Activated CD8-positive, alpha-beta memory T cell treated with anti-CD3 and anti-CD28 coated beads, Interleukin-2, amount 50 U/mL, for 4 hours (primary cell): ENCODE measurements at places on chromosomes 1 and 21.
A peak's percentile ranks its signal among the peaks of the same experiment; 100 is the strongest.

DNA sequence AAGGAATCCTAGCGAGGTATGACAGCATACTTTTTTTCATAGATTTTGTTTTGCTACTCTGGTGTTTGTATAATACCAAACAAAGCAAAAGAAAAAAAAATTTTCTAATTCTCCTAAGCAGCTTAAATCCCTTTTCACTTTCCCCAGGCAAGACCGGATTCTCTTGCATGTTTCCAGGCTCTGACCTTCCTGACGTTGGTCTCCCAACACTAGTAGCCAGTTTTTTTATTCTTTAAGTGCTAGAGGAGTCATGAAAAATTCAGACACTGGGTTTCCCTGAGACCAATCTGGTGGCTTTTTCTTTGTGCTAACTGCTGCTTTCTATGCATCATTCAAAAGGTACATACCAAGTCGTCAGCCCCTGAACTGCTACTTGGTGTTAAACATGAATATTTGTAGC is 111.4 kb downstream of the ZNF326 start:
- DNase-seq: no peak

DNA sequence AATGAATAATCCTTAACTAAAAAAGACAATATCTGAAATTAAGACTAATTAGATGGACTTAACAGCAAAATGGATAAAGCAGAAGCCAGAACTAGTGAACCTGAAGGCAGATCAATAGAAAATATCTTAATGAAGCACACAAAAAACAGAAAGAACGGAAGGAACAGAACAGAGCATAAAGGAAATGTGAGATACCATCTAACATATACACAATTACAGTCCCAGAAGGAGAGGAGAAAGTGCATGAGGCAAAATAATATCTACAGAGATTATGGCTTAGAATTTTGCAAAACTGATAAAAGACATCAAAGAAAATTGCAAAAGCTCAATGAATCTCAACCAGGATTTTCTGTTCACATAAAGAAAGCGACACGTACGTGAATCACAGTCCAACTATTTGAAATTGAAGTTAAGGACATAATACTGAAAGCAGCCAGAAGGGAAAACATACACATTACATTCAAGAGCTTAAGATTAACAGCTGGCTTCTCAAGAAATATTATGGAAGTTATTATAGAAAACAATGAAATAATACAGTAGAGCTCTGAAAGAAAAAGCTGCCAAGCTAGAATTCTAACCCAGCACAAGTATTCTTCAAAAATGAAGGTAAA is 182.0 kb downstream of the CDC42BPA start:
- no peak for DNase-seq

- no peak for DNase-seq
Measured at GRCh38 chr1:55322842-55323241, 107.7 kb upstream of the USP24 start.

GRCh38 chr1:14728516-14728915 is 130.0 kb downstream of the KAZN start:
- DNase-seq: no peak

DNA sequence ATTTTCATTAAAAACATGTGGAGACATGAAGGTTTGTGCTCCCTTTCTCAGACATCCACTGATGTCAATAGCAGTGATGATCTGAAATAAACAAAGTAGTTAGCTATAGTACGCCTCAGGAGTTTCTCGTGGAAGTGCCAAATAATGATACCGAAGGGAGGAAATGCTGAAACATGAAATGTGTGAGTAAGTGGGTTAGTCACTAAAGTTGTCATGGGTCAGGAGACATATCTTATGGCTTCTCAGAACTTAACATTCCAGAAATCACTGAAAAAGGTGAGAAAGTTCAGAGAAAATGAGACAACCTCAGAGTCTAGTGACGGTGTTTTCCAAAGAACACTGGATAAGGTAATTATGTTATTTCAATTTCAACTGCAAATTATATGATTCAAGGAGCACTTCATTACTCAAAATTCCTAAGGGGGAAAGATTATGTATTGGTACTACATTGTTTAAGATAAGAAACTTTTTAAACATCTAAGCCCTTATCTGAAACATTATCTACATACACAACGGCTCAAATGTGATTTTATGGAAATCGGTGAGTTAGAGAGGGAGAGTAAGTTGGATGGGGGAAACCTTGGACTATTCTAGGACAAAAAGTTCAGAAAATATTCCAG is 20.6 kb downstream of the NIBAN1 start:
- DNase-seq: no peak

DNA sequence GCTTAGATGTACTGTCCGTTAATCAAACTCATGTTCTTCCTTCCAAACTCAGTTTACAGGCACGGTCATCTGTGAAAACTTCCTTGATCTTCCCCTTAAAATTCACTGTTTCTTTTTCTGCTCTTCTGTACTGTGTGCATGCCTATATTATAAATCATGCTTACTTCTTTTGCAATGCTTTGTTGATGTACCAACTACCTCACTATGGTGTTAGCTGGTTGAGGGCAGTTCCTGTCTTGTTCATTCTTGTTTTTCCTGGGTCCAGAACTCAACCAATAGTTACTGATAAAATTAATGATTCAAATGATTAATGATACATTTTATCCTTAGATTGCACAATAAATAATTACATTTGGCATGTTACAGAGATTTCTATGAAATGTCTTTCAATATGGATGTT is 163.8 kb downstream of the CHRM3 start:
- DNase-seq: no peak

- no peak for DNase-seq
Measured at GRCh38 chr1:119227456-119227855, 87.0 kb upstream of the WARS2 start.

GRCh38 chr1:228152918-228153258 is 3.2 kb downstream of the GJC2 start:
- peak; percentile 12 for DNase-seq

DNA sequence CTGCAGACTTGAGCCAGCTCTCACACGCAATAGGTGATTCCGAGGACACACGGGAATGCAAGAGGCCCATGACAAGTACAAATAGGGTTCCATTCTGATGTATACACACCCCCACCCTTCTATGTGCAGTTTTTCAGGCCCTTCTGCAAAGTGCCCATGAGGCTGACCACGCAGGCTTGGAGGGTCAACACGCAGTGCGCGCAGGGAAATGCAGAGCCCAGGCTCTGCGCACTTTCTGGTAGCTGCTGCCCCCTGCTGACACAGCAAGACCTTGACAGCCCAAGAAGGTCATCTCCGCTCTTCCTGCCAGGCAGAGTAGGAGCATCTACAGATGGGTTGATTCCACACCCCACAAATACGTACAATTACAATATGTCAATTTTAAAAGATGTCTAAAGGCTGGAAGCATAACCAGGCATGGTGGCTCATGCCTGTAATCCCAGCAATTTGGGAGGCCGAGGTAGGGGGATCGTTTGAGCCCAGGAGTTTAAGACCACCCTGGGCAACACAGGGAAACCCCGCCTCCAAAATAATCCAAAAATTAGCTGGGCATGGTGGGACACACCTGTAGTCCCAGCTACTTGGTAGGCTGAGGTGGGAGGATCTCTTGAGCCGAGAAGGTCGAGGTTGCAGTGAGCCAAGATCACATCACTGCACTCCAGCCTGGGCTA is 18.5 kb downstream of the SH3BP5L start:
- DNase-seq: peak; percentile 49

DNA sequence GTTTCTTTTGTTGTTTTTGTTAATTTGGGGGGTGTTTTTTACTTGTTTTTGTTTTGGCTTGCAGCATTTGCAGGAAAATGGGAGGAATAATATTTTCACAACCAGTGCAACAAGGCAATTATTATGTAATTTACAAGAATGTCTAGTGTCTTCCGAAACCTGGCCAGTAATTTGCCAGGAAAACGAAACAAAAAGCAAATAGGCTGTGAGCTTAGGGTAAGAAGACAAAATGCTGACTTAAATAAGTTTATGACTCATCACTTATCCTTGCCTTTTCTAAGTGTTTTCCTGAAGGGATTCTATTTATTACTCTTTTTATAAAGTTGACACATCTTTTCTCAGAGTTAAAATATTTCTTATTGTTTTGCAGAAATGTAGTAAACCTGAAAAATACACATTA is 49.8 kb downstream of the KCNT2 start:
- no peak for DNase-seq

- no peak for DNase-seq
Measured at GRCh38 chr1:7325254-7325653, 445.8 kb upstream of the VAMP3 start.

- DNase-seq: no peak
Measured at GRCh38 chr1:52239708-52240001, 97.8 kb downstream of the ZFYVE9 start.

GRCh38 chr1:30664103-30664755 is 59.2 kb downstream of the MATN1 start:
- no peak for DNase-seq

GRCh38 chr21:16070207-16070651 is 340.4 kb downstream of the USP25 start:
- no peak for DNase-seq

GRCh38 chr1:15305468-15305770 is 58.4 kb downstream of the FHAD1 start:
- no peak for DNase-seq

DNA sequence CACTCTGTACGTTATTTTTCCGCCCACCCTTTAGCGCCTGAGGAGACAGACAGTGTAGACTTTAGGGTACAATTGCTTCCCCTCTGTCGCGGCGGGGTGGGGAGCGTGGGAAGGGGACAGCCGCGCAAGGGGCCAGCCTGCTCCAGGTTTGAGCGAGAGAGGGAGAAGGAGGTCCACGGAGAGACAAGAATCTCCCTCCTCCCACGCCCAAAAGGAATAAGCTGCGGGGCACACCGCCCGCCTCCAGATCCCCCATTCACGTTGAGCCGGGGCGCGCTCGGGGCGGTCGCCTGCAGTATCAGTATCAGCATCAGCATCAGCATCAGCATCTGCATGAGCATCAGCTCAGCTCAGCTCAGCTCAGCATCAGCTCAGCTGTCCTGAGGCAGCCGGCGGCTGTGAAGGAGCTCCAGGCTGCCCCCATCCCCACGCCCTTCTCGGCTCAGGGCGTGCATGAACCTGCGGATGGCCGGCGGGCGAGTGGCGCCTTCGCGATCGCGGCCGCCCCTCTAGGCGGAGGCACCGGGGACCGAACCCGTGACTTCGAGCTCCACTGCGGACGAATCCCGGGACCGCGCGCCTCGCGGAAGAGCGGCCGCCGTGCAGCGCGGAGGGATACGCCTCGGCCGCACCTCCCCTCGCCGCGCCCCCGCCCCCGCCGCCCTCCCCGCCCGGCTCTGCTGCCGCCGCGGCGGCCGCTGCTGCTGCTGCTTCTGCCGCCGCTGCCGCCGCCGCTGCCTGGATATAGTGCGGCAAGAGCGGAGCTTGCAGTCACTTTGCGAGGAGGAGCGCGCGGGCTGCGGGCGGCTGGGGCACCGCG is at the start of gene NCAM2:
Gene NCAM2, plus strand, starts transcription at position 774 of the 820 bp plus-strand sequence.
- DNase-seq: peak; percentile 62

DNA sequence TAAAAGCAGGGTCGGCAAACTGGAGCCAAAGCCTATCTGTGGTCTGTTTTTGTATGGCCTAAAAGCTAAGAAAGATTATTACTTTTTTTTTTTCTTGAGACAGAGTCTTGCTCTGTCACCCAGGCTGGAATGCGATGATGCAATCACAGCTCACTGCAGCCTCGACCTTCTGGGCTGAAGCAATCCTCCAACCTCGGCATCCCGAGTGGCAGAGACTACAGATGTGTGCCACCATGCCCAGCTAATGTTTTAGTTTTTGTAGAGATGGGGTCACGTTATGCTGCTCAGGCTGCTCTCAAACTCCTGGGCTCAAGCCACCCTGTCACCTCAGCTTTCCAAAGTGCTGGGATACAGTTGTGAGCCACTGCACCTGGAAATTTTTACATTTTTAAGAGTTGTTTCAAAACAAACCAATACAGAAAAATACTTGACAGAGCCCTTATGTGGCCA is 6.5 kb upstream of the GLRX2 start:
- no peak for DNase-seq

GRCh38 chr1:42753070-42753469 is 13.0 kb upstream of the CLDN19 start:
- no peak for DNase-seq

DNA sequence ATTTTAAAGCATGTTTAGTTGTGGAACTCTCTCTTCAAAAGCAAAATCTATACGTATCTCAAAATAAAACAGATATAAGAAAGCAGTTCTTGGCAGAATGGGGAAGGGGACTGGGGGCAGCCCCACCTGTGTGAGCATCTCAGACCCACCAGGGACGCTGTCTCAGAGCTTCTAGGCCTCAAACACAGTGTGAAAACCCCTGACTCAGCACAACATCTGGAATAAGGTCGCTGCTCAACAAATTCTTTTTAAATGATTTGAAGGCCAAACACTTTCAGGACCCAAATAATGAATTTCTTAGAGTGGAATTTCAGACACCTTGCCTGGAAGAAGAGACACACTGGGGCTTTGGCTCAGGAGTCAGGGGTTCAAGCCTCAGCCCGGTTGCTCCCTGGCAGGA is 27.1 kb upstream of the GRHL3 start:
- DNase-seq: no peak

DNA sequence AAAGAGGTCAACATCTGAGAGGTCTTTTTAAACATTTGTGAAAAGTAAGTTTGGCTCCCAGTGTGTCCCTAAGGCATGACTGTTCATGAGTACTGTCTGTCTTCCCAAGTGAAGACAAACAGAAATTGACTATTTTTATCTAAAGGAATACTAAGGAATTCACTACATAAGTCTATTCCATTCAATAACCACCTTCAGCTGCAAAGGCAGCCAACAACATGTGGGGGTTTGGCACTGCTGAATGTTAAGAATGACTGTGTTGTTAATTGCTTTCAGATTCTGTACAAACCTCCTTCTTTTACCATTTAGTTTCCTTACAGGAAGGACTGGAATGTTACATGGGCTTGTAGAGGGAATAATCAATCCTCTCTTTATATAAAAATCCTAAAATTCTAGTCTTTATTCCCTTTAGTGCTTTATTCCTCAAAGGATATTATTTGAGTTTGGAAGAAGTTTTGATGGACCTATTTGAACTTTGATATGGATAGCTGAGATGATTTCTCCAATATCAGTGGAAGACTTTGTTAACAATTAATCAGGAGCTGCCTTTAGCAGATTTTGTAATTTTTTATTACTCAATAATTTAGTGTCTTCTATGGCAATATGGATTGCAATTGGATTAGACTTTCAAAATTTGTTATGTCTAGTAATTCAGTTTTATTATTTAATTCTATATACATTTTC is 201.7 kb upstream of the CHRM3 start:
- no peak for DNase-seq

DNA sequence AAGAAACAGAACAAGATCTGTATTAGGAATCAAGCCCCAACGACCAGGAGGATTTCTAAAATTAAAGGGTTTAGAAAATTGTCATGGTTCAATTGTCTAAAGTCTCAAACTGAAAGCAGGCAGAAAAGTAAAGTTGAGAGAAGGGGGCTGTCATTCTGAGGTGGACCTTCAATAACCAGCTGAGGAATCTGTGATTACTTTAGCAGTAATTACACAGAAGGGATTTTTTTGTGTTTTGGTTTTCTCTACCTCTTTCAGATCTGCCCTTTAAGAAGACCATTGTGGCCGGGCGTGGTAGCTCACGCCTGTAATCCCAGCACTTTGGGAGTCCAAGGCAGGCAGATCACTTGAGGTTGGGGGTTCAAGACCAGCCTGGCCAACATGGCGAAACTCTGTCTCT is 17.4 kb downstream of the AIDA start:
- no peak for DNase-seq
